GM20000 (cell line): ENCODE measurements at places on chromosomes 16 and 17.
A peak's percentile ranks its signal among the peaks of the same experiment; 100 is the strongest.

GRCh38 chr16:69823831-69824563, 61.9 kb downstream of the WWP2 start:
- DNase-seq: peak; percentile 71

DNA sequence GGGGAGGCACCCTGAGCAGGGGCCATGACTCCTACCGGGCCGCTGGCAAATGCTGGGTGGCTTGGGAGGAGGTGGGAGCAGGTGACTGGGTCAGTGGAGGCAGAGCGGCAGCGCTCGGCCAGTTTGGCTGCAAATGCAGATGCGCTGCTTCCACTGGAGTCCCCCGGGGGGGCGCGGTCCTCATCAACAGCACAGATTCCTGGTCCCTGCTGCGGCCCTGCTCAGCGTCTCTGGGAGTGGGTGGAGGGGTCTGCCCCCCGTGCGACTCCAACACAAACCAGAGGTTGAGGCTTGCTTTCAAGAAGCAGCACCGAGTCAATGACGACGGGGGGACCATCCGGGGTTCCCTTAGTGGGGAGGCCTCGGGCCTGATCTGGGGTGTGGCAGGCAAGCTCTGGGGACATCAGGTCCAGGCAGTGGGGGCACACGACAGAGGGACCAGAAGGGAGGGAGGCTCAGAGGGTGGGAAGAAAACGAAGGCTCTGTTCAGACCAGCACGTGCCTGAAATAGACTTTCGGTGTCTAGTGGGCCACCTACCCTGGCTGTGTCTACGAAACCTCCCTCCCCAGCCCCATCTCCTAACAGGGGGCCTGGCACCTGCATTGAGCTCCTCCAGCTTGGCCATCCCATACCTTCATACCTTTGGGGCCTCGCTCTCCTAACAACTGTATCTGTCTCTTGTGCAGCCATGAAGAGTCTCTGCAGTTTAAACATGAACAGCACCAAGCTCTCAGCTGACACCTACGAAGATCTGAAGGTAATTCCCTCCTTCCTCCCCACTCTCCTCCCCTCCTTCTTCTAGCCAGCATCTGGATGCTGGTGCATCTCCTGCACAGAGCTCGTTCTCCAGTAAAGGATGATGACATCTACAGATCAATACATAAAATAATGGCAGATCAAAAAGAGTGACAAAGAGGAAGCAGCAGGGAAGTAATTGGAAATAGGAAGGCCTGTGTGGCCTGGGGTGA, 72.5 kb upstream of the PLCG2 start:
- DNase-seq: no peak

DNA sequence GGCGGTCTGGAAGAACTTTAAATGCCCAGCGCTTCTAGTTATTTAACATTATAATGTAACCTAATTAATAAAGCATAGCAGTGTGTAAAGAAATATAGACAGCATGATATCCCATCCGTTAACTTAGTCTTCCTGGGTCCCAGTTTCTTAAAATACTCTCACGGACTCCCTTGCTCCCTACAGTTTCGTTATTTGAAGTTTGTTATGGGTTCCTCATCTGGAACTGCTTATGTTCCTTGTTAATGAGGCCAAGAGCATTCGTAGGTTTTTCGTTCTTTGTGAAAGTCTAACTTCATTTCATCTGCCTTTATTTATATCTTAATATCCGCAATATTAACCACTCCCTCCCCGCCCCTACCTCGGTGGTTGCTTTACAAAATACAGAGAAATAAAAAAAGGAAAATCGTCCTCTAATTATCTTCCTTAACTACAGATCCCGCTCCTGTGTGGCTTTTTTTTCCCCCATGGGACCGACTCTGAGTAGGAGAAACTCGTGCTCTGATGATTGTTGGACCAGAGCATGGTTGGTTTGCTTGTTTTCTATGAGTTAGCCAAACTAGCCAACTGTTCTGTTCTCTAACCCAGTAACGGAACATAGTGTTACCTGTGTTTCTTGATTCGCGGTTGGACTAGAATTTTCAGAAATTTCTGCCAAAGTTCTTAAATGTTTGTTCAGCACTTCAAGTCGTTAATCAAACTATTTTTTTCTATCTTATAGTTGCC, 863 bp downstream of the ADPRM start:
- peak; percentile 26 for DNase-seq

GRCh38 chr17:45732926-45733505, 51.1 kb upstream of the CRHR1 start:
- DNase-seq: no peak

- no peak for DNase-seq
Observed at GRCh38 chr17:27873746-27874145, 19.4 kb downstream of the LYRM9 start.

DNA sequence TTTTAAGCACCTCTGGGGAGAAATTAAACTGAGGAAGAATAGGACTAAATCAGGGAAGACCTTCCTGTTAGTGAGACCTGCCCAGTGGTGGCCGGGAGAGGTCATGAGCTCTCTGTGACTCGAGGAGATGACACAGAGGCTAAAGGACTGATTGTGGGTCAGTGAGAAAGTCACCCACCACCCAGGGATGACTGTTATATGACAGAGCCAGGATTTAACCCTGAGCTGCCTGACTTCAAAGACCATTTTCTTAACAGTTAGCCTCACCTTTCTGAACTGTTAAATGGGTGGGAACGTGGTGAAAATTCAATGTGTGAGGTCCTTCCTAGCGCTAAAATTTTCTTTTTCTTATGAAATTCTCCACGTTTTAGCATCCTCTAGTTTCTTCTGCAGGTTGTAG, 72.5 kb downstream of the WSB1 start:
- DNase-seq: no peak

DNA sequence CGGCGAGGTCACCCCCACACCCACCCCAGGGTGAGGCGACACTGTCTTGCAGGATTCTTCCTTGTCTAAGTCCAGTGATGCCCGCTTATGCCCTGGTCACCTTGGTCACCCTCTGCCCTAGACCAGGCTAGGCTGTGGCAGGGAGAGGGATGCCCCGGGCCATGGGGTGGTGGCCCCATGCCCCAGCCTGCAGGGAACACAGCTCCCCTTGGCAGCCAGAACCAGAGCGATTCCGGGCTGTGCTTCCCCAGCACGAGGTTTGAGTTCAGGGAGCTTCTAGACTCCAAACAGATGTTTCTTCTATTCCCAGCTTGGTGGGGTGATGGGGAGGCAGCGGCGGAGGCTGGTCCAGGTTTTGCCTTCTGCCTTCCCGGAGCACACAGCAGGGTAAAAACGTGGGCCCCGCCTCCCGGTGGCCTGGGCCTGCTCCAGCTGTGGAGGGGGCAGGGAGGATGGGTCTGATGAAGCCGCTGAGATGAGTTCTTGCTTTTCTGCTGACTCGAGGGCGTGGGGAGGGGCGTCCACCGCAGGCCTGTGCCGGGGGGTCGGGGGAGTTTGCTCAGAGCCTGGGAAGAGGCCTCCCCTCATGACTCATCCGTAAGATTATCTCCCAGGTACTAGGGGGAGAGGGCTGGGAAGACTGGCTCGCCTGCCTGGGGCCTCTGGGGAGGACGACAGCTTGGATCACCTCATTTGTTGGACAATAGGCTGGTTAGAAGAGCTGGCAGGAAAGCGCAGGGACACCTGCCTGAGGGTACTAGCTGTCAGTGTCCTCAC, 15.4 kb downstream of the SMTNL2 start:
- no peak for DNase-seq

DNA sequence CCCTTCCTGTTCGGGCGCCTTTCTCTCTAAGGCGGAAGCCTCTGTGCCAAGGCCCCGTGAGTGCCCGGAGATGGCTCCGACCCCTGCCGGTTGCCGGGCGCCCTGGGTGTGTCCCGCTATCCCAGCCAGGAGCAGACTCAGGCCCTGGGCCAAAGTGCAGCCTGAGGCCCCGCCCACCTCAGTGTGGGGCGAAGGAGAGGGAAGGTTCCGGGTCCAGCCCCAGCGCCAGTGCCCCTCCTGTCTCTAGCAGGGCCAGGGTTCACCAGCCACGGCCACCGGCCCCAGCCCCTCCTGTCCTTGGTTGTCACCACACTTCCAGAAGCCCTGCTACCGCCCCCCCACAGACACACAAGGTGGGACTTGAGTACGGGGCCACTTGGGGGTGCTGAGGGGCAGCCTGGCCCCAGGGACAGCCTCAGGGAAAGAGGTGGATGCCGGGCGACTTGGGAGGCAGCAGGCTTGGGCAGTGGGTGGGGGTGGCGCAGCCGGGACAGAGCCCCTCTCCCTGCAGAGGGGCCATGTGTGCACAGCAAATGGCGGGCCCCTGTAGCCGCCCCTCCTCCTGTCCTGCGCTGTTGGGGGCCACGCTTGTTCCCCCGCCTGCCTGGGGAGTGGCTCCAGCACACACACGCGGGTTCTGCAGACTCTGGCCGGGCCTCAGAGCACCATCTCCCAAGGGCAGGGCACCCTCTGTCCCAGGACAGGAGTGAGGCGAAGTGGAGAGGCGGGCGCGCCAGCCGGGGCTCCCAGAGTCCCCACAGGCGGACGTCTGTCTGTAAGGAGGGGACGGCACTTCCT, 6.0 kb downstream of the C1QTNF8 start:
- DNase-seq: no peak

DNA sequence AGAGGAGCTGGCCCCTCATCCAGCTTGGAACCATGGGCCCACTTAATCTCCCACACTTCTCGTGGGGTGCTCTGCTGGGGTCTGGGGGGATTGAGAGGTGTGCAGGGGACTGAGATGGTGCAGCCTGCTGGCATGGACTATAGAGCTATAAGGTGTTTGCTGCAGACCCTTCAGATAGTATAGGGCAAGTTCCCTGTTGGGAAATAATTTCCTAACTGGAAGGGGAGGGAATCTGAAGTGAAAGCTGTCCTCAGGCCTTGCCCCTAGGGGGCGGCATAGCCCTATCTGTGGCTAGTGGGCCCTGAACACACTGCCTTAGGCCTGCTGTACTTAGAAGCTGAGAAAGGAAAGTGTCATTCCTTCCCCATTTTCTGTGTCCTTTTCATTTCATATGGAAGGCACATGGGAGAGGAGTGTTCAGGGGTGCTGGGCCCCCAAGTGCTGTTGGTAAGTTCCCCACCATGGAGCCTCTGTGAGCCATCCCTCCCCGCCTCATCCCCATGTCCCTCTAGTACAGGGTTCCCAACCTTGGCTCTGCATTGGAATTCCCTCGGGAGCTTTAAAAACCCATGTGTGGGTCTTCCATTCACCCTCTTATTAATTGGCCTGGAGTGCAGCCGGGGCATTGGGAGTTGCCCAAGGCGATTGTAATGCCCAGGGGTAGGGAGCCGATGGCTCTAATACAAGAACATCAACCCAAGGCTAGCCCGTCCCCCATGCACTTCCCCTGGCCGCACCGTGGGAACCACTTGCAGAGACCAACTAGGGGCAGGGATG, 19.7 kb downstream of the GOSR2 start:
- DNase-seq: peak; percentile 68

GRCh38 chr17:80795754-80796153, 195.9 kb upstream of the CHMP6 start:
- no peak for DNase-seq

DNA sequence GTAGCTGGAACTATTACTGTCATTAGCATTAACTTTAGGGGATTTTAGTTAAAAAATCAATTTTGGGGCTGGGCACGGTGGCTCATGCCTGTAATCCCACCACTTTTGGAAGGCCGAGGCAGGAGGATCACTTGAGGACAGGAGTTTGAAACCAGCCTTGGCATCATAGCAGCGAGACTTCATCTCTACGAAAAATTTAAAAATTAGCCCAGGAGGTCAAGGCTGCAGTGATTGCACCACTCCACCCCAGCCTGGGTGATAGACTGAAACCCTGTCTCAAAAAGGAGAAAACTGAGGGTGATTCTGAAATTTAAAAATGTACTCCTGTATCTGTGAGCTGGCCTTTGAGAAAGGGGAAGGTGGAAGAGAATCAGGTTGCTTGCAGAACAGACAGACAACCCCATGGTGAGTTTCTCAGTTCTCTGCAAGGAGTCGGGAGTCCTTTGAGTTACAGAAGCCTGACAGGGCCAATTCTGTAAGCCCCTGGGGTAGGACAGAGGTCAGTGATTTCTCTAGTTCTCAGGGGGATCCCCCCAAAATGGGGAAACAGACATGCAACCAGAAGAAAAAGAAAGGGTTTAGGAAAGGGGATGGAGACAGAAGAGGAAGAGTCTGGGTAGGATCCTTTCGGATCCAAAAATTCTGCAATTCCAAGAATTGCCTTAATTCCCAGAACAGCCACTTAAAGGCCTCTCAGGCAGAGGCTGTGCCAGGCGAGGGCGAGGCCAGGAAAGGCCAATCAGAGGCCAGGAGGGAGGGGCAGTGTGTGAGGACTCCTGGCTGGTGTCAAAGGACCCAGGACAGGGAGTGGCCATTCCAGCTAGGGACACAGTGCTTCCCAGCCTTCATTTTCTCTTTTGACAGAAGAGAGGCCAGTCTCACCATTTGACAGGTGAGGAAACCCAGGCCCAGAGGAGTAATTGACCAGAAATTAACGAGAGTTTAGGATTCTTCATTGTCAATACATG, 6.7 kb downstream of the NUPR1 start:
- no peak for DNase-seq

GRCh38 chr17:57755480-57756070, 10.5 kb upstream of the CCDC182 start:
- no peak for DNase-seq

DNA sequence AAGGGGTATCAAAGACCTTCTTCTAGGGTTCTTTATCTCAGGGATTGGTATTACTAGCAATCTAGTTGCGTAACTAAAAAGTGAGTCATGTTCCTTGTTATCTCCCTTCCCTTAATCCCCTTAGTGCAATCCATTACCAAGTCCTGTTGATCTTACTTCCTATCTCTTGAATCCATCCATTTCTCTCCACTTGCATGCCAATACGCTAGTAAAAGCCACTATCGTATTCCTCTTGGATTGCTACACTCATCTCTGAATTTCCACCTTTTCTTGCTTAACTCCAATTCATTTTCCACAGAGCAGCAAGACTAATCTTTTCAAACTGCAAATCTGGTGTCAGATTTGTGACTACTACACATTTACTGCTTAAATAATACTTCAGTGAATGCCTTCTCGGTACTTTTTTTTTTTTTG, 1.8 kb upstream of the ADAT1 start:
- no peak for DNase-seq

DNA sequence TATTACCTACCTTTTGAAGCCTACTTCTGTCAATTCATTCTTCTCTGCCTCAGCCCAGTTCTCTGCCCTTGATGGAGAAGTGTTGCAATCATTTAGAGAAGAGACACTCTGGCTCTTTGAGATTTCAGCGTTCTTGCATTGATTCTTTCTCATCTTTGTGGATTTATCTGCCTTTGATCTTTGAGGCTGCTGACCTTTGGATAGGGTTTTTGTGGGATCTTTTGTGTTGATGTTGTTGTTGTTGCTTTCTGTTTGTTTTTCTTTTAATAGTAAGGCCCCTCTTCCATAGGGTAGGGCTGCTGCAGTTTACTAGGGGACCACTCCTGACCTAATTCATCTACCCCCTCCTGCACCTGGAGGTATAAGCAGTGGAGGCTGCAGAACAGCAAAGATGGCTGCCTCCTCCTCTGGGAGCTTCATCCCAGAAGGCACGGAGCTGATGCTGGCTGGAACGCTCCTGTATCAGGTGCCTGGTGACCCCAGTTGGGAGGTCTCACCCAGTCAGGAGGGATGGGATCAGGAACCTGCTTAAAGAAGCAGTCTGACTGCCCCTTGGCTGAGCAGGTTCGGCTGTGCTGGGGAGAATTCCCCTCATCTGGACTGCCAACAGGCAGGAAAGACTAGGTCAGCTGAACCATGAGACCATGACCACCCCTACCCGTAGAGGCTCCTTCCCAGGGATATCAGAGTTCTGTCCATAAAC, 28.0 kb downstream of the NFATC3 start:
- DNase-seq: no peak

GRCh38 chr17:82793974-82794630, 42.2 kb downstream of the TBCD start:
- no peak for DNase-seq
